ENCODE measurements at places on chromosomes 6 and 20.

GRCh38 chr6:37783856-37784584, 35.5 kb upstream of the ZFAND3 start:
- peak; percentile 82 for DNase-seq

DNA sequence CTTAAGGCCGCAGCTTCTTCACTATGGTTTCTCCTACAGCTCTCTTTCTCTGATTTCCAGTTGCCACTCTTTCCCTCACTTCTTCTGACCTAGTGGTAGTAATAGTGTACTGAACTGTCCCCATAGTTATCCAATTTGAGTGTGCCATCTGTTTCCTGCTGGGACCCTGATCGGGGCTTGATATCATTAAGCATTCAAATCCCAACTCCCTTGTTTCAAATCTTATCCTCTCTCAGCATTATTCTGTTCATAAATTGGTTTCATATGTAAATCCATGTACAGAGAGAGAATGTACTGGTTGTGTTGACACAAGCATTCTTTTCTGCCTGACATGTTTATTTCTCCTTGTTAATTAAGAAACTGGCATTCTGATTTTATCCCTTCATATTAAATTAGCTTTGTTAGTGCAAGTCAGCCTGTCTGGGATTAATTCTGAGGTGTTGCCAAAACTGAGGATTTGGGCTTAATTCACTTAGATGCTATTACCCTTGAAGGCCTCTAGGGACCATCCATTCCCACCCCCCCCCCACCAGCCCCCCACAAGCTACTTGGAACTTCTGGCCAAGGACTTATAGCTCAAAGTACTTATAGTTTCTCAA, 84.6 kb upstream of the PROKR2 start:
- no peak for DNase-seq

- peak; percentile 81 for DNase-seq
Observed at GRCh38 chr6:76416821-76417605, 344.6 kb upstream of the IMPG1 start.

DNA sequence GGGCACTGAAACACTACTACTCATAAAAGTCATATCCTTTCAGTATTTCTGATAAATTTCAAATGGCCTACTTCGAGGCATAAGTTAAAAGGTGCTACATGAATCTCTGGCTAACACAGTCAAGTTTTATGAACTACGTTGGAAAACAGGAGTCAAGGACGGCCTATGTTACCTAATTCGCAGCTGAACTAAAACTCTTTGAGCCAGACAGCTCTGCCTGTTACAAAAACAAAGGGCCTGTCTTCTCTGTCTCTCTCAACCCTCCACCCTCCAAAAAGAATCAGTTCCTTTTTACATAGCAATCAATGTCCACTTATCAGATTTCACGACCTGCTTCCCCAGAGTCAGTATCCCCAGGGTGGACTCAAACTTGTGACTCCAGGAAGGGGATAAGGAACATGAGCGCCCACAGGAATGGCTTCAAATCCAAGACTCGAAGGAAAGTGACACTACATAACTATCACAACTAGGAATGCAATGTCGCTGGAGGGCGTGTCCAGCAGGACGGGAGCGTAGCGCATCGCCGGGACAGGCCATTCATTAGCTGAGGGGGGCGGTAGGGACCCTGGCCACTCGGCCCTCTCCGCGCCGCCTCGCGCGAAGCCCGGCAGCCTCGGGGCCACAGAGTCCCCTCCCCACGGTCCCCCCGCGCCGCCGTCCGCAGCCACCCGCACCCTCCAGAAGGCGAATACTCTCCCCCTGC, 591 bp downstream of the IBTK start:
- peak; percentile 69 for DNase-seq

DNA sequence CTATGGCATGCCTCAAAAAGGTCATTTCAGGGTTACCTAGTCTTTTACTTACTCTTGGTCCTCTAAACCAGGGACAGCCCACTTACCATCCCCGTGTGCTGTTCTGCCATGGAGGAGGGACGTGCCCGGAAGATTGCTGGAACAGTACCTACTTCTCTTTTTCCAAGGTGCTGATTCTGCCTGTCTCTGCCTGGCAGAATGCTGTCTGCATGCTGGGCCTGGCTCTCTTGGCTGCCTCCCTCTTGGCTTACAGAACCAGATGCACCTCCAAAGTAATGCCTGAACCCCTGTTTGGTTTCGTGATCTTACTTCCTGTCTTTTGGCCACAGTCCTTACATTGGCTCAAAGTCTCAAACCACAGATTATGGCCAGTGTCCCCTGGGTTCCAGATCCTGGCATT, 120.7 kb upstream of the NT5E start:
- DNase-seq = no peak

DNA sequence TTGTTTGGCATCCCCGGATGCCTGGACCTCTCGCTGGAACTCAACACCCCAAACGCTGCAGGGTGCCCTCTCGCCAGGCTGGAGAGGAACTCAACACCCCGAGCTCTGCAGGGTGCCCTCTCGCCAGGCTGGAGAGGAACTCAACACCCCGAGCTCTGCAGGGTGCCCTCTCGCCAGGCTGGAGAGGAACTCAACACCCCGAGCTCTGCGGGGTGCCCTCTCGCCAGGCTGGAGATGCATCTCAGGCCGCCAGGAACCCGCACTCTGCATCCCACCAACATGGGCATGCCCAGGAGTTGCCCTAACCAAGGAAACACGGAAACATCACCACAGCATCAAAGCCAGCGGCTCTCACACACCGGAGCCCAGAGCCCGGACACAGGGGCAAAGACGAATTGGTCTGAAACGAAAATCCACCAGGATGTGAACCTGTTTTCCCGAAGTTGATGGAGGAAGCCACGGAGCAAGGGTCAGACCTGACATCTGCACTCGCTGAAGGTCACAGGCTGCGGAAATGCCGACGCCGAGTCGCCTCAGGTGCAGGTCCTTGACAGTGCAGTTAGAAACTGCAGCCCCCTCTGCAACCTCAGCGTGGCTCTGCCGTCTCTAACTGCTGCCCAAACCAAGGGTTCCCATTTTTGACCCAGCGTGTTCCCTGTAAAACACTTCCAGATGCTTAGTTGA, 37.5 kb downstream of the DLL1 start:
- no peak for DNase-seq

- DNase-seq = no peak
Observed at GRCh38 chr6:7992002-7992815, 72.0 kb downstream of the BLOC1S5 start.

- no peak for DNase-seq
Observed at GRCh38 chr6:33633084-33633461, 12.0 kb downstream of the ITPR3 start.

GRCh38 chr20:49660912-49661311, 52.8 kb downstream of the B4GALT5 start:
- no peak for DNase-seq

DNA sequence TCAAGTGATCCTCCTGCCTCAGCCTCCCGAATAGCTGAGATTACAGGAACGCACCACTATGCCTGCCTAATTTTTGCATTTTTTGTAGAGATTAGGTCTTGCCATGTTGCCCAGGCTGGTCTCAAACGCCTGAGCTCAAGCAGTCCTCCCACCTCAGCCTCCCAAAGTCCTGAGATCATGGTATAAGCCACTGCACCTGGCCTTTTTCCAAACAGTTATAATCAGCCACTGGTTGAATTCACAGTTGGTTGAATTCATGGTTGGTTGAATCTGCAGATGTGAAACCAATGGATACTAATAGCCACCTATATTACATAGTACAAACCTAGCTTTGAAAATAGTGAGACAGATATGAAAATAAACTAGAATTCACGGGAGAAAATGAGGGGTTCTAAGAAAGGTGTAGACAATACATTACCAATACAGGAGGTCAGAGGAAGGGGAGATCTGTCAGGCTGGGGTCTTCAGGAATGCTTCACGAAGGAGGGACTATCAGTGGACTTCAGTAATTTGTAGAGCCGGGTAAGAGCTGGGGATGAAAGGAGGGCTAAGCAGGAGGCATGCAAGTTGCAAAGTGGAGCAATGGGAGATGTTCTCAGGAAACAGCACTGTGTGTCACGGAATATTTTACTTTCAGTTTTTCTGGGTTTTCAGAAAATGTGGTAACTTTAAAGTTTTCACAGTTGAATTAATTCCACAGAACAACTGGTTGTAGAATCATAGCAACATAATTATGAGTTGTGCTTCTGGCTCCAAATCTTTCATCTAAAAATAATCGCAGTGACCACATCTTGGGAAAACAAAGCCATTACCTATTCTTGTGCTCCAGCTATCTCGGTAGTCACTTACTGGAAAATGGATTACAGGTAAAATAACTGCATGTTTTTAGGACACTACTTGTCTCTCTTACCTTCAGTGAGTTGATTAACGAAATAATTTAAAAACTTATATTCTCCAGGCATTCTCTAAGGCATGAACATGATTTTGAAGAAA, 12.9 kb upstream of the CEP85L start:
- DNase-seq = no peak

- no peak for DNase-seq
Observed at GRCh38 chr20:47174456-47175243, 181.8 kb downstream of the ZMYND8 start.

- no peak for DNase-seq
Observed at GRCh38 chr6:4041480-4041879, 37.5 kb downstream of the FAM217A start.

DNA sequence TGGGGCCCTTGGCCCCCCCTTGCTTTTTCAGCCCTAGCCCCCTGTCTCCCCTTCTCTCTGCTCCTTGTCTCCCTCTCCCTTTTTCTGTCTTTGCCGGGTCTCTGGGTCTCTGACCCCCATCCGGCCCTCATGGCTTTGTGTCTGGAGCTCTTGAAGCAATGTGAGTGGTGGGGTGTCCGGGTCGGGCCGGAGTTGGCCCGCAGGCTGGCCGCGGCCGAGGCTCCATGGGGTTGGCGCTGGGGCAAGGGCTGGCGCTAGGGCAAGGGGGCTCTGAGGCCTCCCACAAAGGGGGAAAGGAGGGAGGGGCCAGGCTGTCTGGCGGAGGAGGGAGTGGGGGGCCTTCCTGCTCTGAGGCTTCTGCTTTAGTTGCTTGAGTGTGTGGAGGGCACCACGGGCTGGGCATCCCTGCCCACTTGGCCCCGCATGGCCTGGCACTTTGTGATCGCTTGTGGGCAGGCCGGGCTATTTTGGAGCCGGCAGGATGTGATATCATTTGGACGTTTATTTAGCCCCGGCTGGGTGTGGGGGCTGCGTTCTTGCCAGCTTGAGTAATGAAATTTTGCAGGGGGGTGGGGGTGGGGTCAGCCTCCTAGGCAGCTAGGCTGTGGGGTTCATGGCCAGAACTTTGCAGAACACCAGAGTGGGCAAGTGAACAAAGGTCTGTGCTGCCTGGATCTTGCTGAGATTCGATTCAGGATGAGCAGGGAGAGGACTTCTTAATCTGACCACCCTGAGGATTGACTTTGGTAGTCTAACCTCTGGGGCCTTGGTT, 78.7 kb upstream of the MYL9 start:
- no peak for DNase-seq

DNA sequence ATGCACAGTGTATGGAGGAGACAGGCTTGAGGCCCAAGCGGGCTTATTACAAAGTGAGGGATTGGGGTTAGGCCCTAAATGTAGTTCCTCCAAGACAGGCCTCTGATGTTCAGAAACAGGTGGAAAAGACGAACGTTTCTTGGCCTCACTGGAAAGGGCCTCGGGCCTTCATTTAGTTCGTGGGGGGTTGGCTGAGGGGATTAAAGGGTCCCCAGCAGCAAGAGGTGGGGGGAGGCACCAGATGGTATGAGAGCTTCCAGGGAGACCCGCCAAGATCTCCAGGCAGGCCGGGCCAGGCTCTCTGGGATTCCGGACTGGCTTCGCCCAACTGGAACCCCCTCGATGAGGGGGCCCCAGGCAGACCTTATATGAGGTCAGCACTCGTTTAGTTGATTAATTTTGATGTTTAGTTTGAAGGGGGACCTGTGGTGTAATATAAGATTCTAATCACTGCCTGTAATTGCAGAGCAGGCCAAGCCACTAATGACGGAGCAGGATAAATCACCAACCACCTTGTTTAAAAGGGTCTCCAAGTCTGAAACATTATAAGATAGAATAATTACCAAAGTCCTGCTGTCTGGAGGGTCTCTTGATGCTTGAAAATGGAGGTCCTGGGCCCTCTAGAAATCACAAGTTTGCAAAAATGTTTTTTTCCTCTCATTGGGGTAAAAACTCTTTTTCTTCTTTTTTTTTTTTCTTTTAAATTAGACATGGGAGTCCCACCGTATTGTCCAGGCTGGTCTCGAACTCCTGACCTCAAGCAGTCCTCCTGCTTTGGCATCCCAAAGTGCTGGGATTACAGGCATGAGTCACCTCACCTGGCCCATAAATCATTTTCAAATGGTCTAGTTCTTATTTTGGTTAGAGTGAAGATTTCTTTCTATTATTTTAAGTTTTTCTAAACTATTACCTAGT, 2.2 kb downstream of the HMGA1 start:
- peak; percentile 40 for DNase-seq

DNA sequence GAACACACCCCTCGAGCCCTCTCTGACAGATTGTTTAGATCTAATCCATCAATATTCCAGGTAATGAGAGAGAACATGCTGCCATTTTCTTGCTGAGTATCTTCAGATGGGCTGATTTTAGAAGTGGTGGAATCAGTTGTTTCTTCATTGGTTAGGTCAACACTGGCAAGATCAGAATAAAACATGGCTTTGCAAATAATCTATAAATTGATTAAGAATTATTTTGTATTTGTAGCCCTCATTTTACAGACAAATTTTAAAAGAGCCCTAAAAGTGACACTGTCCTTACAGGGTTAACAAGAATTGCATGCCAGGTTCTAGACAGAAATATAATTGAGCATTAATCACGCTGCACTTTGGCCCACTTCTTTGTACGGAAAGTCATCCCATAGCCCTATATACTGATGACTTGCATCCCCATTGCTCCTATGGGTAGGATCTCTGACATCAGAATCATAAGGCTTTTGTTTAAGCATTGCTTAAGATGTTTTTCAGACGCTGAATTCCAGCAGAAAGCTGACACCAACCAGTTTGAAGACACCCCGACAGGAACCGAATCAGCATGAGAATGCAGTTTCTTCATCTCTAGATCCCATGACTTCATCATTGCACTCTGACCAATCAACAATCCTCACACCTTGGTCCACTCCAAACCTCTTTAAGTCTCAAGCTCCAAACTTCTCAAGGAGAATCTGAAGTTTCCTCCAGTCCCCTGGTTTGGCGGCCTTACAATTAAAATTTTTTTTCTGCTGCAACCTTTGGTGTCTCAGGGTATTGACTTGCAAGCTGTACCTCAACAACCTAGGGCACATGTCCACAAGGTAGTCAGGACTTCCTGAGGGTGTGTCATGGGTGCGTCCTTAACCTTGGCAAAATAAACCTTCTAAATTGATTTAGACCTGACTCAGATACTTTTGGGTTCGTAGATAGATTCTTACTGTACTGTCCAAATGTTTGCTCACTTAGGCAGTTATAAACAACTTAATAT, 7.8 kb downstream of the TDP2 start:
- no peak for DNase-seq

GRCh38 chr6:166417285-166417691, 34.5 kb upstream of the MPC1 start:
- DNase-seq = no peak

DNA sequence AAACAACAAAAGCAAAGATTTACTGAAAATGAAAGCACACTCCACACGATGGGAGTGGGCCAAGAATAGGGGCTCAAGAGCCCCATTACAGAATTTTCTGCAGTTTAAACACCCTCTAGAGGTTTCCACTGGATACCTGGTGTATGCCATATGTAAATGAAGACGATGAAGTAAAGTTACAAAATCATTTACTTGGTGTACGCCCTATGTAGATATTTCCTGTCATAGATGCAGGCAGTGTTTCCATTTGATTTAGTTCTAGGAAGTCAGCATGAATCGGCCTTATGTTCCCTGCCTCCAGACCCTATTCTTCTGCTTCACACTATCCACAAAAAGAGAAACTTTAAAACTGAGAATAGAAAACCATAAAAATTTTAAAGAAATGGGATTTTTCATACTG, 404.4 kb upstream of the GJE1 start:
- no peak for DNase-seq

Measured in NCI-H526 treated with DMSO at 0.1 percent for 48 hours (cell line).